ENCODE measurements at places on chromosomes 13 and 19.

- DNase-seq, result no peak
These were observed 483.3 kb upstream of the SPRY2 start for GRCh38 chr13:80824229-80824628.

- no peak for DNase-seq
These were observed 222.8 kb downstream of the NDFIP2 start for GRCh38 chr13:79703772-79704171.

DNA sequence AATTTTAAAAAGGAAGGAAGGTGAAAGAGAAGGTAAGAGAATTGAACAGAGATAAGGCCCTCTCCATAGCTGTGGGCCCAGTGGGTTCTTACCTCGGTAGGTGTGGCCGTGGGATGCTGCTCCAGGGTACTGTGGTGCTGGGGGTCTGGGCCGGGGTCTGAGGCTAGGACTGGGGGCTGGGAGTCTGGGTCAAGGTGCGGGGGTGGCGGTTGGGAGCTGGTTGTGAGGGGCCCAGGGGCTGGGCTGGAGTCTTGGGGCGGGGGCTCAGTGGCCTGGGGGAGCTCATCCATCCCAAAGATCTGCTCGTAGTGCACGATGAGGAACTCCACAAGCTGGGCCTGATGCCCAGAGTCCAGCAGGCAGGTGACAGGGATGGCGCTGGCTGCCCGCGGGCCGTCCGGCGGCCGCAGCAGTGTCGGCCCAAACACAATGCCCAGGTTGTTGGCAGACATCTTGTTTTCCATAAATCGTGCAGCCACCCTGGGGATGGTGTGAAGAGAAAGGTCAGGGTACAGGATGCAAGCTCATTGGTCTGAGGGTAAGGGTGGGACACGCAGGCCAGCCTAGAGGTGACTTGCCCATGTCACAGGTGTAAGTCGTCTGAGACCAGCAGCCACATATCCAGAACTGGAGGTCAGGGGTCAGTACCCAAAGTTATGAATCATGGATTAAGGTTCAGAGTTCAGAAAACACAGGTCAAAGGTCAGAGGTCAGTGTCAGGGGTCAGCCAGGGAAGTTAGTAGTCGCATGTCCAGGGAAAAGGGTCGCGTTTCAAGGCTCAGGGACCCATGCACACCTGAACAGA is 5.9 kb upstream of the LPAR2 start:
- no peak for DNase-seq

DNA sequence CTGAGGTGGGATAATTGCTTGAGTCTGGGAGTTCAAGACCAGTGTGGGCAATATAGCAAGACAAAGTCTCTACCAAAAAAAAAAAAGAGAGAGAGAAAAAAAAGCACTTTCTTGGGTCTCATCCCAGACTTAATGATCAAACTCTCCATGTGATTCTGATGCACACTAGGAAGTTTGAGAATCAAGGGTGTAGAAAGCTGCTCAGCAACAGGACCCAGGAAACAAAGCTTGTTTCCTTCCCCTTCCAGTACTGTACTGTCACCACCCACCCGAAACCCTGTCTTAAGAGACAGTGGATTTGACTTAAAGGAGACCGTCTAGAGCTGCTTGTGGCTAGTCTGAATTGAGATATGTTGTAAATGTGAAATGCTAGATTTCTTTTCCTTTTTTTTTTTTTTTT is 5.8 kb downstream of the MISP3 start:
- no peak for DNase-seq

GRCh38 chr19:29562299-29563297 is 36.8 kb downstream of the VSTM2B start:
- no peak for DNase-seq

DNA sequence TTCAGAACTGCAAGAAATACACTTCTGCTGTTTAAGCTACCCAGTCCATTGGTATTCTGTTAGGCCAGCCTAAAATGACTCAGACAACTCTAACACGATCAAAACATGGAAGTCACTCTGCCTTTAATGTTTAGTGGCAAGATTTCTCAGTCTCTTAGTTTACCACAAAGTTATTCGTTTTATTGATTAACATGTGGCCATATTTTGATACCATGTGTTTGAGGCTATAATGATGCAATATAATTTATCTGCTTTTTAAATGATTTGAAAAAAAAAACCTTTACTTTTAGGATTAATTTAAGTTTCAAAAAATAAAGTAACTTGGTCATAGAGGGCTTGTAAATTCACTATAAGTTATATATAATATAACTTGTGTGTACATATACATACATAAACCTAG is 223.4 kb downstream of the SPRY2 start:
- DNase-seq, result no peak

DNA sequence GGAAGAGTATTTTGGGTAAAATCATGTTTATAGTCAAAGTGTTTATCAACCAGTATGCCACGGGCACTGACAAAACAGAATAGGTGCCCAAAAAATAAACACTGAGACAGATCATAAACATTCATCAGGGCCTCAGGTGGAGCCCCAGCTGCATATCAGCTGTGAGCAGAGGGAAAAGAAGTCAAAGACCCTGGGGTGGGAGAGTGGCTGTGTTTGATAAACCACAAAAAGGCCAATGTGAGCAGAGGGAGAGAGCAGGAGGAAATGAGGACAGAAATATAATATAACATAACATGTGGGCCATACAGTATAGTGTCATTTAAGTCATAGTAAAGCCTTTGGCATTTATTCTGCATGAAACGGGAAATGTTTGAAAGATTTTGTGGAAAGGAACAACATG is 10.0 kb upstream of the EPSTI1 start:
- DNase-seq, result no peak

- DNase-seq, result no peak
These were observed 13.6 kb downstream of the MEIOSIN start for GRCh38 chr19:45746866-45747265.

DNA sequence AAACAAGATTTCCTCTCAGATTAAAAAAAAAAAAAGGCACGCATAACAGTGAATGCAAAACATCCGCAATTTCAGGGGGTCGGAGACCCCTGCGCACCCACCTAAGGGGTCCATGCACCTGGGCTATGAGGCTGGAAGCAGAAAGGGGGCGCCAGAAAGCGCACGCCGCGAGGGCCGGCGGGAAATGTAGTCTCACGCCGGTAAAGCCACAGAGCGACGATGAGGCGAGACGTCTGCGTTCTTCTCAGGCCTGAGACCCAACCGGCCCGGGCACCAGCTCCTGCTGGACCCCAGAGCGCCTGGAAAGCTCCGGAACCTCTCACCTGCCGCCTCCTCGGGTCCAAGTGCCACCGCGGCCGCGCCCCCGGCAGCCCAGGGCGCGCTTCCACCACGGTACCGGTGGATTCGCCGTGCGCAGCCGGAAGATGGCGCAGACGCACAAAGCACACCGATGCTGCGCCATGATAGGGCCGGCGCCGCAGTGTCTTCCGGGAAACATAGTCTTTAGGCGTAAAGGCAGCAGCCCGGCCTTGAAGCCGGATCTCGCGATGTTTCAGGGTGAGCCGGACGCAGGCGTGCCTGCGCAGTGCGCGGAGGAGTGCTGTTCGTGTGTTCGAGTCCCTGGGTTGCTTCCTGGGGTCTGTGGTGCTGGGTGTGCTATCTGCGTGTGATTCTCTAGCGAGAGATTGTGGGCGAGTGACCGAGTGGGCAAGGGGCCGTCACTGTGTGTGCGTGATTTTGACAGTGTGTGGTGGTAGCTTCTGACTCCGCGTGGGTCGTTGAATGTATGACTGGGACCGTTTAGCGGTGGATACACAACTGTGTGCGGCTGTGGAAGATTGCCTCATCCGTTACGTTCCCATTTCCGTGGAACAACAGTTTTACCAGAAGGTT is at the start of gene ZNF582:
ZNF582 (minus strand) TSS at position 416 of the 894 bp plus-strand sequence. CDS start 1,782 bp downstream, outside the sequence.
- DNase-seq, result peak; percentile 88

DNA sequence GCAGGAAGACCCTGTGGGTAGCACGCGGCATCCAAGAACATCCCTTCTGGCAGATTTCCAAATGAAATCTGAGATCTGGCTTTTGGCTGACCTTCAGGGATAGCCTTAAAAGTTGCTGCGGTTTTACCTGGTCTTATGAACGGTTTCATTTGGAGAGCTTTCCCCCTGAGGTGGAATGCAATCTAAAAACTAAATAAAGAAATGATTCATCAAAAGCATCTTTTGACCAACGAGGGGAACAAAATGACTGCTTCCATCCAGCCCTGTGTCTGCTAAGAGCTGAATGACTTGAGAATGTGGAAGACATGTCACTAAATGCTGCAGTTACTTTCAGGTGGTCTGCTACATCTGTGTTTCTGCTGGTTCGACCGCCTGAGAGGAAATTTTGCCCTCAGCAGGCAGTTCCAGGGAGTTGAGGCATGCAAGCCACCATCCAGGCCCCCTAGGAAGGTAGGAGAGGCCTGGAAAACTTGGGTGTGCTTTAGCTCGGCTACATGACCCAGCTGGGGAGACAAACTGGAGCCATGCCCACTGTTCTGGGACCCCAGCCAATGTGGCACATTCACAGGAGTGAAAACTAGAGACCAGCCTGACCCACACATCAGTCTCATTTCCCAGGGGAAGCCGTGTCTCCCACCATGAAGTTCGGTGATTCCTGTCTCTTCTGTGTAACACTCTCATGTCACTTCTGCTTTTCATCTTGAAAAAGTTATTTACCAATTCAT is 175.1 kb upstream of the KL start:
- DNase-seq, result no peak

GRCh38 chr19:28602675-28603298 is 610.2 kb downstream of the UQCRFS1 start:
- DNase-seq, result no peak

DNA sequence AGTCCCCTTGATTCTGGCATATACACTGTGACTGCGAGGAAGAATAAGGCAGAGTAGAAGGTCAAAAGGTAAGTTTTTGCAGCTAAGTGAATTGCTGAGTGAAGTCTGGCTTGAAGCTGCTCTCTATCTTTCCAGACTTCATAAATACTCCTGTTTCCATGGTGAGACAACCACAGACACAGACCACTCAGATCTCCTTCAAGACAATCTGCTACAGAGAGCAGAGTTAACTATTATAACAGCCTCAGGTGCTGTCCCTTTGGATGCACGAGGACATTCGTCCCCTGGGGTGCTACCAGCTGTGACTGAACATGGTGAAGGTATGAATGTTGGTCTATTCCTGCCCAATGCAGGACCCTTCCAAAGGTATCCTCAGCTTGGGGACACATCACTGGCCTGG is 104.0 kb downstream of the MYCBP2 start:
- DNase-seq, result no peak

GRCh38 chr19:41362143-41362847 is 1.7 kb downstream of the B9D2 start:
- no peak for DNase-seq

DNA sequence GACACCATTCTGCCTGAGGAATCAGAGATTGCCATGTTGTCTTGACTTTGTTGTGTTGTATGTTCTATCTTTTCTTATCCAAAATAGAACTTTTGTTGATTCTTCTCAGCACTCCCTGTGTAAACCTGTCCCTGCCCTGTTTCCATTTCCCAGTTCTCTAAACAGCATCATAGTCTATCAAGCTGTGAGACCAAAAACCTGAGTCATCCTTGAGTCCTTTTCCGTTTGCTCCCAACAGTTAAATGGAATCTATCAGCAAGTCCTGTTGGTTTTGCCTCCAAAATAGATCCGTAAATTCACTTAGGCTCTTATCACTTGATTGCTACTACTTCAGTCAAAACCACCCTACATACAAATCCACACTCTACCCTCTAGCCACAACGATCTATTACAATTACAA is 667.1 kb downstream of the PCDH9 start:
- DNase-seq, result no peak

GRCh38 chr19:6693681-6694080 is 23.7 kb upstream of the TNFSF14 start:
- DNase-seq, result no peak

GRCh38 chr13:81488021-81488420 is 1147.1 kb upstream of the SPRY2 start:
- no peak for DNase-seq

DNA sequence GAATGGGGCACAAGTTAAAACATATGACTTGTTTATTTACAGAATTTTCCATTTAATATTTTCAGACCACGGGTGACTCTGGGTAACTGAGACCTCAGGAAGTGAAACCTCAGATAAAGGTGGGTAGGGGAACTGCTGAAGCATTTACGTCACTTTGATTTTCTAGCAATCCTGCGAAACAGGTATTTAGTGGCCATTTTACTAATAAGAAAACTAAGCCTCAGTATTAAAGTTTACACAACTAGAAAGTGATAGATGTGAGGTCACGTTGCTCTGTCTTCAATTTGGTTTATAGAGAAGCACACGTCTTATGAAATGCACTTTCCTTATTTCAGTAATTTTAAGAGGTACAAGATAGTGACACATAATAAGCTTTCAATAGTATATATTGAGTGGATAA is 402.8 kb downstream of the FGF9 start:
- DNase-seq, result no peak

GRCh38 chr13:109747524-109747923 is 38.9 kb downstream of the IRS2 start:
- DNase-seq, result no peak

DNA sequence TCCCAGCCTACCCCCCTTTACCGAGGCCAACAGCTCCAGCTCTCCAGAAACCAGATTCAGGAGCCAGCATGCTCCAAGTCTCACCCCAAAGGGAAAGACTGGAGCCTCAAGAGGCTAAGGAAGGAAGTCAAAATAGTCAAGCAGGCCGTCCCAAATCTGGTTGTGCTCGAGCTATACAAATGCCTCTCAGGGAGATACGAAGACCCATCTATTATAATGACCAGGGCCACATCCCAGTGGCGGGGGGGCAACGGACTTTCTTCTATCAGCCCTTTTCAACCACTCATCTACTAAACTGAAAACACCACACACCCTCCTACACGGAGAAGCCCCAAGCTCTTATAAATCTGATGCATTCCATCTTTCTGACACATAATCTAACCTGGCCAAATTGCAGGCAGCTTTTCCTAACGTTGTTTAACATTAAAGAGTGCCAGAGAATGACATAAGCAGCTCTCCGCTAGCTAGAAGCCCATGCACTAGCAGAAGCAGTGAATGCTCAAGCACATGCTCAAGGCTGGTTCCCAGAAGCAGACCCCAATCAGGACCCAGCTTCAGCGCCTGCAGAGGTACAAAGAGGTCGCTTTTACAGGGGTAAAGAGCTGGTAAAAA is 104.6 kb upstream of the ZNF98 start:
- DNase-seq, result no peak

GRCh38 chr19:1251330-1252220 is 3.2 kb downstream of the MIDN start:
- DNase-seq, result peak; percentile 66

DNA sequence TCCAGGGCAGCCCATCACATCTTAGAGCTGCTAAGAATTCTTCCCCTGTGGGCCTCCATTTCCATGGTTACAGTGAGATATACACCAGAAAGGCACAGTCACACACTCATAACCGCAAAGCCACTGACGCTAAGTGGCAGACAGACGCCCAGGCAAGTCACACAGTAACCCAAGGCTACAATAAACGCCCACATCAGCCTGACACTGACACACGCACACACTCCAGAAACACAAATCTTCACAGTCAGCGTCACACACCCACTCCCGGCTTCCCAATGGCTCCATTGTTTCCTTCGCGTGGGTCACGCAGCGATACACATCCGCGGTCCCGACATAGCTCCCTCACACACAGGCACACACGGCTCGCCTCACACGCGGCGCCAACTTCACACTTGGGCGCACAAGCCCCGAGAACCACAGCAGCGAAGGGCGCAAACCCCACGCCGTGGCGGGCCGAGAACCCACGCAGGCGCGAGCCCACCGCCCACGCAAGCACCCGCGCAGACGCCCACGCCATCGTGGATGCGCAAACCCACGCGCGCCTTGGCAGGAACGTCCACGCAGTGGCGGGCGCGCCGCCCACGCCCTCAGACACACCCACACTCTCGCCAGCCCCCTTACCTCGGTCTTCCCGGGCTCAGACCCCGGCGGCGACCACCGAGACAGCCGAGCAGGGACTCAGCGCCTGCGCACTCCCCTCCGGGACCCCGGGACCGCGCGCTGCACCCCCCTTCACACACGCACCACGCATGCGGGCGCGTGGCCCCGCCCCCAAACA is at the start of gene ZNF667:
ZNF667 (minus strand) TSS at position 695 of the 778 bp plus-strand sequence. CDS start 14,975 bp downstream, outside the sequence.
- peak; percentile 54 for DNase-seq

Measured in T-cell (primary cell).